Hepatocyte (in vitro differentiated cells): ENCODE measurements at places on chromosomes 5 and 9. TPM values are rescaled to one million over a fixed set of nuclear protein-coding genes. Genes with fewer than 3 reads are reported as not detected.

Gene ANKRD20A1
- 0.27 and 0.48 TPM in 2 replicates for total RNA-seq

Gene YIPF5
- 118 and 119 TPM in 2 replicates for total RNA-seq

Gene SPTLC1
- 101 and 102 TPM in 2 replicates for total RNA-seq

Gene CHD1
- total RNA-seq = 57.4 and 81.4 TPM in 2 replicates

Gene GRPEL2
- total RNA-seq = 18.7 and 19.6 TPM in 2 replicates

Gene ALDH7A1
- total RNA-seq = 48.8 and 50.0 TPM in 2 replicates

Gene FRMD3
- 6.5 and 7.0 TPM in 2 replicates for total RNA-seq

Gene WNT8A
- total RNA-seq = not detected in 2 replicates

Gene ARHGEF39
- 1.8 and 9.4 TPM in 2 replicates for total RNA-seq

Gene LCN9
- 2.2 and 2.6 TPM in 2 replicates for total RNA-seq

Gene C9orf153
- not detected in 2 replicates for total RNA-seq

Gene PCDHB4
- total RNA-seq = 1.9 and 2.5 TPM in 2 replicates

Gene SELENOP
- 5,946 and 6,524 TPM in 2 replicates for total RNA-seq
